Brain (organoid and tissue), 16 donors: ENCODE measurements at places on chromosomes 1 and 21. TPM values are rescaled to one million over a fixed set of nuclear protein-coding genes. Genes with fewer than 3 reads are reported as not detected.

Gene PRDM16
- 2.4 TPM for polyA plus RNA-seq

Gene TTF2
- 8.4 TPM for polyA plus RNA-seq

Gene CFAP107
- polyA plus RNA-seq, result not detected

Gene FAM72D
- 5.3 TPM for polyA plus RNA-seq

Gene IL19
- not detected for polyA plus RNA-seq

Gene FCRL3
- not detected for polyA plus RNA-seq

Gene FAM151A
- not detected for polyA plus RNA-seq

Gene F3
- 13.9 TPM for polyA plus RNA-seq

Gene FCER1G
- polyA plus RNA-seq, result 38.4 TPM

Gene SLC25A34
- 3.9 TPM for polyA plus RNA-seq

Gene UTP11
- polyA plus RNA-seq, result 29.6 TPM

Gene MSH4
- not detected for polyA plus RNA-seq

Gene NPL
- 3.2 TPM for polyA plus RNA-seq

Gene LCE1F
- not detected for polyA plus RNA-seq

Gene FCRL6
- not detected for polyA plus RNA-seq

Gene C8A
- polyA plus RNA-seq, result not detected

Gene TDRD10
- 0.27 TPM for polyA plus RNA-seq

Gene CCDC30
- 7.2 TPM for polyA plus RNA-seq

Gene LEMD1
- polyA plus RNA-seq, result not detected
